ENCODE measurements at places on chromosomes 16 and 17.
A peak's percentile ranks its signal among the peaks of the same experiment; 100 is the strongest.

- H3K4me1 ChIP-seq, result peaks cover 66% of the 10 kb centered on the region
- H3K27me3 ChIP-seq, result no peaks in the 10 kb centered on the region
- H3K4me3 ChIP-seq, result peak within 1 kb of the TSS; percentile 31
- H3K36me3 ChIP-seq, result peaks cover 40% of the 10 kb centered on the region
- peak within 1 kb of the TSS; percentile 96 for H3K27ac ChIP-seq
Observed at GRCh38 chr16:28494121-28494851, at the start of gene APOBR. APOBR (plus strand) TSS chr16:28494643; CDS start chr16:28494682, 39 bp downstream.

GRCh38 chr16:76784530-76784929, 406.5 kb upstream of the MON1B start:
- H3K4me3 ChIP-seq, result no peak overlapping the region
- no peaks in the 10 kb centered on the region for H3K4me1 ChIP-seq
- H3K36me3 ChIP-seq, result no peaks in the 10 kb centered on the region
- no peaks in the 10 kb centered on the region for H3K27me3 ChIP-seq
- no peak overlapping the region for H3K27ac ChIP-seq
- no peak for DNase-seq

DNA sequence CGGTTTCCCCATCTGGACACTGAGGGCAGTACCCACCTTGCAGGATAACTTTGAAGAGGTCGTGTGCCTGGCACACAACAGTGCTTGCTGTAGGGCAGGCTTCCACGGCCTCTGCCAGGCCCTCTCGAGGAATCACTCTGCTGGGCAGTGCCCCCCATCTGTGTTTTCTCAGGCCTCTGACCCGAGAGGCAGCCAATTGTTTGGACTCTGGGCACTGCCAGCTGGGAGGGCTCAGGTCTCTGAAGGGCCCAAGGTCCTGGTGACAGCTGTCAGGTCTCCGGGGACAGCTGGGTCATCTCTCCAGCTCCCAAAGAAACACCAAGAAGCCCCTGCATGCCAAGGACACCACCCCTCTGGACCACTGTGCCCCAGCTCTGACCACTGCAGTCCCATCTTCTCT, 1.0 kb upstream of the RAB26 start:
- DNase-seq, result peak; percentile 69
- H3K27me3 ChIP-seq, result peaks cover 7% of the 10 kb centered on the region
- H3K4me1 ChIP-seq, result peaks cover 49% of the 10 kb centered on the region

DNA sequence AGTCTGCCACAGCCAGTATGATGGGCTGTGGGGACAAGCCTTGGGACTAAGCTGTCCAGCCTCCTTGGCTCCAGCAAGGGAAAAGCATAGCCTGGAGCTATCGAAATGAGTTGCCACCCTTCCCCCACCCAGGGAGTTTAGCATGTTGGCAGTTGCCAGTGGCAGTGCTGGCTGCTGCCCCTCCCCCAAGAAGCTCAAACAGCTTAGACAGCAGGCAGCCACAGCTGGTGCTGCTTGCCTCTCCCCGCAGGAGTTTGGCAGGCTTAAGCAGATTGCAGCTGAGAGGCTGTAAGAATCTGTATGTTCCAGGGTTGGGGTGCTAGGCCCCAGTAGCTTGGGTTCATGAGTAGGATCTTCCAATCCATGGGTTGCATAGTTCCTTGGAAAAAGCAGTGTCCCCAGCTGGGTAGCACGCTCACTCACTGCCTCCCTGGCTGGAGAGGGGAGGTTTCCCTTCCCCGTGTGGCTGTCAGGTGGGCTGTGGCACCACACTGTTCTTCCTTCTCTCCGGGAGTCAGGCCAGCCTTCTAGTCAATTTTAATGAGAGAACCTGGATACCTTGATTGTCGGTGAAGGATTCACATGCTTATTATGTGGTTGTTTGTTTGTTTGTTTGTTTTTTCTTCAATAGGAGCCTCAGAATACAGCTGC, 506.1 kb downstream of the CDH11 start:
- no peak overlapping the region for H3K4me3 ChIP-seq
- H3K27ac ChIP-seq, result no peak overlapping the region
- no peaks in the 10 kb centered on the region for H3K4me1 ChIP-seq
- no peaks in the 10 kb centered on the region for H3K36me3 ChIP-seq

- peak; percentile 56 for DNase-seq
- H3K4me1 ChIP-seq, result no peaks in the 10 kb centered on the region
- H3K27ac ChIP-seq, result no peak overlapping the region
- H3K27me3 ChIP-seq, result peaks cover 33% of the 10 kb centered on the region
- no peak overlapping the region for H3K4me3 ChIP-seq
Observed at GRCh38 chr16:88376835-88377726, 5.7 kb upstream of the ZNF469 start.

GRCh38 chr17:83035722-83036121, 43.7 kb upstream of the METRNL start:
- peaks cover 85% of the 10 kb centered on the region for H3K36me3 ChIP-seq
- no peaks in the 10 kb centered on the region for H3K27me3 ChIP-seq
- DNase-seq, result peak; percentile 35
- no peak overlapping the region for H3K27ac ChIP-seq
- no peaks in the 10 kb centered on the region for H3K4me1 ChIP-seq

DNA sequence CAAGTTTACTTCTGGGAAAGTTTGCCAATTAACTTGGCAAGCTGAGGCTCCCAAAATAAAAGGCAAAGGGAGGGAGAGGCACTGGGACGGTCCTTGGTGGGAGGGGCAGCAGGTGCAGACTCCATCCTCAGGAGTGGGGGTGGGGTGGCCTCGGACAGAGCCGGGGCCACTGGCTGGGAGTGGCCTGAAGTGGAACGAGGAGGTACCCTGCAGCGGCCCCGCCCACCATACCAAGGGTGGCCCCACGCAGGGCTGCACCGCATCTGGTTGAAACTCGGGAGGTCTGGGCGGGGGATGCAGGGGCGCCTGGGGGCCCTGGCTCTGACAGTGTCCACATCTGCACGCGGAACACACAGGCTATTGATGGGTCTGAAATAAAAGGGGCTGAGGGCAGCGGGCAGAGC, 42.4 kb upstream of the SLC38A10 start:
- H3K27me3 ChIP-seq, result peaks cover 69% of the 10 kb centered on the region
- DNase-seq, result peak; percentile 76
- H3K36me3 ChIP-seq, result no peaks in the 10 kb centered on the region
- H3K4me1 ChIP-seq, result peaks cover 15% of the 10 kb centered on the region
- peak overlapping the region; percentile 94 for H3K27ac ChIP-seq

GRCh38 chr17:11979795-11980194, 17.5 kb downstream of the ZNF18 start:
- no peak overlapping the region for H3K4me3 ChIP-seq
- no peaks in the 10 kb centered on the region for H3K4me1 ChIP-seq
- DNase-seq, result no peak
- H3K27ac ChIP-seq, result no peak overlapping the region
- peaks cover 83% of the 10 kb centered on the region for H3K36me3 ChIP-seq

GRCh38 chr17:53516636-53517035, 306.1 kb upstream of the KIF2B start:
- H3K27me3 ChIP-seq, result no peaks in the 10 kb centered on the region
- no peak overlapping the region for H3K4me3 ChIP-seq
- DNase-seq, result no peak

DNA sequence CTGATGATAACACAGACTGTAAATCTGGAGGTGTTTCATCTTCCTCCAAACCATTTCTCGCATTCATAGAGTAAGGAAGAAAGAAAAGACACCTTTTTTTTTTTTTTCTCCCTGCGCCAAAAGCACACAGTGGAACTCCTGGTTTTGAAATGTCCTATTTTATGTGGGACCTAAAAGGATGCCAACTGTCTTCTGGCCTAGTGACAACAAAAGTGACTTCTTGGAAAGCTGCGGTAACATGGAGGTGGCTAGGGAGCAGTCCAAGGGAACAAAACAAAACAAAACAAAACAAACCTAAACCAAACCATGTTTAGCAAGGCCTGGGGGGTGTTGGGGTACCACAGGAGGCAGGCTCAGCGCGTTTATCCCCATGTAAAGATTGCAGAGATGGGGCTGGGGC, 174.8 kb downstream of the XYLT1 start:
- H3K4me3 ChIP-seq, result no peak overlapping the region
- no peaks in the 10 kb centered on the region for H3K36me3 ChIP-seq

- H3K4me3 ChIP-seq, result peak overlapping the region; percentile 43
- DNase-seq, result no peak
- H3K27ac ChIP-seq, result no peak overlapping the region
- peaks cover 55% of the 10 kb centered on the region for H3K4me1 ChIP-seq
Observed at GRCh38 chr16:57801098-57801808, 1.0 kb downstream of the KIFC3 start.

- H3K27me3 ChIP-seq, result no peaks in the 10 kb centered on the region
- DNase-seq, result no peak
- H3K4me1 ChIP-seq, result no peaks in the 10 kb centered on the region
- H3K36me3 ChIP-seq, result no peaks in the 10 kb centered on the region
- H3K27ac ChIP-seq, result no peak overlapping the region
- H3K4me3 ChIP-seq, result no peak overlapping the region
Observed at GRCh38 chr17:61797283-61797682, 66.0 kb downstream of the BRIP1 start.

- H3K36me3 ChIP-seq, result no peaks in the 10 kb centered on the region
- no peak overlapping the region for H3K4me3 ChIP-seq
- no peak for DNase-seq
- no peaks in the 10 kb centered on the region for H3K4me1 ChIP-seq
- H3K27ac ChIP-seq, result no peak overlapping the region
Observed at GRCh38 chr17:37752482-37752881, 7.6 kb upstream of the HNF1B start.

DNA sequence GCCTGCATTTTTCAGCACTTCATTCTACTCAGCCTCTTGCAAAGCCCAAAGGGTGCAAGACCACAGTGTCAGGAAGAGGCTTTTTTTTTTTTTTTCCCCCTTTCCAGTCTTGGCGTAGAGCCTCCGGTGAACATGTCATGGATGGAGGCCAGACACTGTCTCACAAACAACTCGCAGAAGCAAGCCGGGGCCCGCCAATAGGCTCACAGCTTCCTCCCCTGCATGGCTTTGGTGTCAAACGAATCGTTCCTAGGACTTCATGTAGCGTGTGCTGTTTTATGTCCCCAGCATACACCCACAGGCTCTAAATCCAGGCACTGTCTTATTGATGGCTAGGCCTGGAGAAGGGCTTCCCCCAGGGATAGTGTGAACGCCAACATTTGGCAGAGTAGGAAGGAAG, 457.7 kb upstream of the MAF start:
- H3K4me3 ChIP-seq, result no peak overlapping the region
- no peaks in the 10 kb centered on the region for H3K27me3 ChIP-seq
- DNase-seq, result no peak
- H3K4me1 ChIP-seq, result no peaks in the 10 kb centered on the region
- H3K27ac ChIP-seq, result no peak overlapping the region

DNA sequence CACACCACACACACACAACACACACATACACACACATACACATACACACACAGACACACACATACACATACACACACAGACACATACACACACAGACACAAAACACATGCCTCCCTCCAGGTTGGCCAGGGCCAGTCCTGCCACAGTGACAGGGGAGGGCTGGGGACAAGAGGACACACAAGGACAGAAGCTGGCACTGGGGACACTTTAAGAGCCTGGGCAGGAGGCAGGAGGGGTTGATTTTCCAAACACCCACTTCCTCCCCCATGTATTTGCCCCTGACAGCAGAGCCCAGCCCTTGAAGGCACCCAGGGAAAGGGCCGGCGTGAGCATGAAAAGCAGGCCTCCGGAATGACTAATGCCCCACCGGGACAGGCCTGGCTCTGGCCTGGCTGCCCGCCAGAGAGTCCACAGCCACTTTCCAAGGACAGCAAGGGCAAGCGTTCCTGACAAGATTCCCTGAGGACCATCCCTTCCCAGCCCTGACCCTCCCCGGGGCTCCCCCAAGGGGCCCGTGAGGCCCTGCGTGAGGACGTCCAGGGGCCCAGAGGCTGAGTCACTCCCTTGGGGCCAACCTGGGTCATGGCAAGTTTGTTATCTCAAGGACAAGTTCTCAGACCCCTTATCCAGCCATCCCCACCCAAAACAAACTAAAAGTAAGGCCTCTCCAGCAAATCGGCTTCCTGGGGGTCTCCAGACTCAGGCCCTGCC, 235.6 kb downstream of the ZNF423 start:
- H3K4me1 ChIP-seq, result no peaks in the 10 kb centered on the region
- H3K27me3 ChIP-seq, result no peaks in the 10 kb centered on the region
- no peak overlapping the region for H3K4me3 ChIP-seq

- peak; percentile 40 for DNase-seq
- H3K27me3 ChIP-seq, result no peaks in the 10 kb centered on the region
- no peak overlapping the region for H3K27ac ChIP-seq
- peaks cover 100% of the 10 kb centered on the region for H3K4me1 ChIP-seq
Observed at GRCh38 chr16:81548876-81549546, 104.4 kb downstream of the CMIP start.

GRCh38 chr16:14057878-14058382, 13.2 kb upstream of the MRTFB start:
- H3K4me1 ChIP-seq, result no peaks in the 10 kb centered on the region
- no peaks in the 10 kb centered on the region for H3K36me3 ChIP-seq
- DNase-seq, result no peak
- H3K4me3 ChIP-seq, result no peak overlapping the region
- H3K27ac ChIP-seq, result peak overlapping the region; percentile 28

DNA sequence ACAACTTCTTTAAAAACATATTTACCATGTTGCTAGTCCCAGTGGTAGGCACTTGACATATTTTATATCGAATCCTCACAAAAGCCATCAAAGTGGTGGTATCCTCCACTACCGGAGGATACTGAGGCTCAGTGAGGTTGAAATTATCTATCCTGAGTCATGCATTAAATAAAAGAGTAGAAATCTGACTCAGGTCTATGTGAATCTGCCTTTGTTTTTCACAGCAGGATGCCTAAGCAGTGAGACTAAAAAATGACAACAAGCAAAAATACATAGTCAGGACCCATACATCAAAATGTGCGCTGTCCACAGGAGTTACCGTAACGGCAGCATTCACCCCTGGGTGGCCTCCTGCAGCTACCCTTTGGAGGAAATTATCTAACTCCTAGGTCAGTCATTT, 17.7 kb downstream of the BRD7 start:
- H3K4me1 ChIP-seq, result peaks cover 12% of the 10 kb centered on the region
- H3K36me3 ChIP-seq, result peaks cover 72% of the 10 kb centered on the region

- H3K27me3 ChIP-seq, result no peaks in the 10 kb centered on the region
- no peaks in the 10 kb centered on the region for H3K36me3 ChIP-seq
- DNase-seq, result peak; percentile 40
- H3K4me3 ChIP-seq, result no peak overlapping the region
Observed at GRCh38 chr16:35200662-35201061, 1741.2 kb downstream of the TP53TG3F start.

GRCh38 chr17:65278050-65278819, 141.1 kb downstream of the RGS9 start:
- DNase-seq, result no peak
- no peak overlapping the region for H3K27ac ChIP-seq
- H3K4me3 ChIP-seq, result no peak overlapping the region

All from spleen (tissue), 13 donors.